ENCODE measurements at places on chromosomes 7 and 10.

DNA sequence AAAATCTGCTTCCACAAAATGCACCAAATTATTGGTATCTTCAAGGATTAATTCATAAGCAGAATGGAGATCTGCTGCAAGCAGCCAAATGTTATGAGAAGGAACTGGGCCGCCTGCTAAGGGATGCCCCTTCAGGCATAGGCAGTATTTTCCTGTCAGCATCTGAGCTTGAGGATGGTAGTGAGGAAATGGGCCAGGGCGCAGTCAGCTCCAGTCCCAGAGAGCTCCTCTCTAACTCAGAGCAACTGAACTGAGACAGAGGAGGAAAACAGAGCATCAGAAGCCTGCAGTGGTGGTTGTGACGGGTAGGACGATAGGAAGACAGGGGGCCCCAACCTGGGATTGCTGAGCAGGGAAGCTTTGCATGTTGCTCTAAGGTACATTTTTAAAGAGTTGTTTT lies 12.1 kb downstream of the IFIT3 start:
- DNase-seq = no peak

DNA sequence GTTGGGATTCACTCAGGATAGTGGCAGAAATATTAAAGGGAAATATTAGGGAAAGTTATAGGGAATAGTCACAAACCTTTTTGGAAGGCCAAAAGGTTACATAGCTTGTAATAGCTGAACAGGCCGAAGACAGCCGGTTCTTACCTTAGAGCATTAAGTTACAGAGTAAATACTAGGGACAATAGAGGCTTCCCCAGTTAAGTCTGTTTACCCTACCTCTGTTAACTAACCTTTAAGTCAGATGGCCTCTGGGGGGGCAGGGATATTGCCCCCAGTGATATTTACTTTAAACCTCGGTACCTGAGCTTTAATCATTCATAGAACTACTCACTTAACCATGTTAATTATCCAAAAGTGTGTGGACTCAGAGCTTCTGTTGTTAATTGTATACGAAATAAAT lies 7.4 kb downstream of the POLR1F start:
- no peak for DNase-seq

GRCh38 chr10:69007260-69007659 lies 18.7 kb downstream of the KIFBP start:
- no peak for DNase-seq

DNA sequence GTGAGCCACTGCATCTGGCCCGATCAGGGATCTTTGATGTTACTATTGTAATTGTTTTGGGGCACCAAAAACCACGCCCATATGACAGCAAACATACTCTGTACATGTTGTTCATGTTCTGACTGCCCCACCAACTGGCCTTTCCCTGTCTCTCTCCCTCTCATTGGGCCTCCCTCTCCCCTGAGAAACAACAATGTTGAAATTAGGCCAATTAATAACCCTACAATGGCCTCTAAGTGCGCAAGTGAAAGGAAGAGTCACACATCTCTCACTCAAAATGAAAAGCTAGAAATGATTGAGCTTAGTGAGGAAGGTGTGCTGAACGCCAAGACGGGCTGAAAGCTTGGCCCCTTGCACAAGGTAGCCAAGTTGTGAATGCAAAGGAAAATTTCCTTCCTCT lies 50.3 kb upstream of the SDK1 start:
- no peak for DNase-seq
